ENCODE measurements at places on chromosomes 4 and X.

- no peak for DNase-seq
These were observed 393.9 kb upstream of the CTSO start for GRCh38 chr4:156347412-156348075.

DNA sequence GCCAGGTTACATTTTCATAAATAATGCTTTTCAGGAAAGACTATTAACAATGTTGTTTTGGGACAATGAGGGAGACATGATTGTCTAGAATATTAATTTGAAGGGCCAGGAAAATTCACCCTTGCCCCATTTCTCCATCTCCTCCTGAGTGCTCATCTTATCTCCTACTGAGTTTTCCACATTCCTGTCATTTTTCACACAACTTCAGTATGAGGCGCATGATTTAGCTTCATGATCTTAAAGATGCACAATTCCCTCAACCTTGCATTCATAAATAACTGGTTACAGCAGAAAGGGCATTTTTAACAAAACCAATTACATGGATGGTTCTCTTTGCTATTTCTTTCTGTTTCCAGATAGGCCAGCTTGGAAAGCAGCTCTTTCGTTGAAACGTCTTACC is 1699.2 kb upstream of the IGFBP7 start:
- DNase-seq = no peak

- no peak for DNase-seq
These were observed 385.2 kb downstream of the GASK1B start for GRCh38 chr4:157787618-157788017.

GRCh38 chrX:19100586-19100985 is 21.7 kb downstream of the ADGRG2 start:
- DNase-seq = no peak

- DNase-seq = no peak
These were observed 64.4 kb upstream of the AFAP1 start for GRCh38 chr4:8004066-8004465.

- no peak for DNase-seq
These were observed 308.8 kb upstream of the TECRL start for GRCh38 chr4:64718091-64718490.

DNA sequence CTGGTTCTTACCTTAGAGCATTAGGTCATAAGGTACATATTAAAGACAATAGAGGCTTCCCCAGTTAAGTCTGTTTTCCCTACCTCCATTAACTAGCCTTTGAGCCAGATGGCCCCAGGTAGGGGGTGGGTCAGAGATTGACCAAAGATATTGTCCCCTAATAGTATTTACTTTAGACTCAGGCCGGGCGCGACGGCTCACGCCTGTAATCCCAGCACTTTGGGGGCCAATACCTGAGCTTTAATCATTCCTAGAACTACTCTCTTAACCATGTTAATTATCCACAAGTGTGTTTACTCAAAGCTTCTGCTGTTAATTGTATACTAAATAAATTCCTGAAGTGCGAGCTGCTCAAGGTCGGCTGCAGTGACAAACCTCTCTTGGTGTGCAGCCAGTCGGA is 28.0 kb upstream of the AMBN start:
- no peak for DNase-seq

GRCh38 chr4:143712155-143712550 is 11.7 kb upstream of the FREM3 start:
- no peak for DNase-seq

- DNase-seq = no peak
These were observed 491 bp downstream of the COL4A5 start for GRCh38 chrX:108439961-108440696.

- no peak for DNase-seq
These were observed 193.7 kb upstream of the SPANXN4 start for GRCh38 chrX:142831961-142832530.

DNA sequence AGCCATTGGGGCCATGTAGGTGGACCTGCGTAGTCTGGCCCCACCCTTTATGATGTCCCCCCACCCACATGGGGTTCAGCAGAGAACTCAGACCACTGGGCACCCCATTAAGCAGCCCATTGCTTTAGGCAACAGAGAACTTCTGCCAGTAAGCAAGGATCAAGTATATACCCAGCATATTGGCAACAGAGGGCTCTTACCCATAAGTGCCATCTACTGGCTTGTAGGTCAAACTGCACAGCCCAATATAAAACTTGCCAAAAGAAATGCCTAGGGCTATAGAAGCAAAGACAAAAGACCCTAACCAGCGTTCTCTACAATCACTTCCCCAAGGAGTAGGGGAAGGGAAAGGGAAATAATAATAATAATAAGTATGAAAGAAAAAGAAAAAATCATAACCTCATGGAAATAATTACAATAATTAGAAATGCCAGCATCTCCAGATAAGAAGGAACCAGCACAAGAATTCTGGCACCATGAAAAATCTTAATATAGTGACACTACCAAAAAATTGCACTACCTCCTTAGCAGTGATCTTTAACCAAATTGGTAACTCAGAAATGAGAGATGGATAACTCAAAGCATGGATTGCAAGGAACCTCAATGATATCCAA is 1090.7 kb downstream of the FAT4 start:
- DNase-seq = no peak

- DNase-seq = peak; percentile 44
These were observed 911.8 kb downstream of the CENPC start for GRCh38 chr4:66633477-66633876.

- peak; percentile 55 for DNase-seq
These were observed 128.6 kb upstream of the NPY2R start for GRCh38 chr4:155079871-155080270.

- DNase-seq = no peak
These were observed 2.0 kb downstream of the ZFX start for GRCh38 chrX:24151513-24151912.

DNA sequence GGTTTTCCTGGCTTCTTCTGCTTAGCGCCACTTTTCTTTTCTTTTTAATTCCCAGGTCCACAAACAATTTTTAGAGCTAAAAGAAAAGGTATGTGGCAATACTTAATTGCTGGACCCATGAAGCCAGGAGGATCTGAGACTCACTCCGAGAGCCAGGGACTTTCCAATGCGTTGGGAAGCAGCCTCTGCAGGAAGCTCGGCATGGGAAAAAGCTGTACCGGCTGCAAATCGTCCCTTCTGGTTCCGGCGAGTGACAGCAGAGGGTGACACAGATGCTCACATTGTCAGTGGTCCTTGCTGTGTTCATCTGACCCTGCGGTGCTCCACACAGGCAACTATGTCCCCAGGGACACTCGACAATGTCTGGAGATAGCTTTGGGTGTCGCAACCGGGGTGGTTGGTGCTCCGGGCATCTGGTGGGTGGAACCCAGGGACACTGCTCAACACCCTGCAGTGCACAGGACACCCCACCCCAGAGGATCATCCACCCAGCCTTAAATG is 164.0 kb downstream of the PRKX start:
- DNase-seq = no peak
